ENCODE measurements at places on chromosomes 12 and 14. TPM values are rescaled to one million over a fixed set of nuclear protein-coding genes. Genes with fewer than 3 reads are reported as not detected.

IFNG-AS1 gene
- 0.09 TPM for polyA plus RNA-seq

CCDC175 gene
- polyA plus RNA-seq = 0.42 TPM

KRT74 gene
- polyA plus RNA-seq = not detected

PDE3A gene
- polyA plus RNA-seq = 28.4 TPM

CCDC177 gene
- 0.06 TPM for polyA plus RNA-seq

HOTAIR gene
- polyA plus RNA-seq = 4.1 TPM

ANO2 gene
- polyA plus RNA-seq = 3.7 TPM

UNC79 gene
- 0.84 TPM for polyA plus RNA-seq

SLC38A2 gene
- polyA plus RNA-seq = 278 TPM

OTX2 gene
- polyA plus RNA-seq = not detected

PTCSC3 gene
- 0.47 TPM for polyA plus RNA-seq

- no peak for DNase-seq
Observed at GRCh38 chr12:132761032-132761920, at the start of gene ANKLE2. TSS of gene ANKLE2 (minus strand) at chr12:132761832. CDS start at chr12:132761798, 34 bp downstream.

DNA sequence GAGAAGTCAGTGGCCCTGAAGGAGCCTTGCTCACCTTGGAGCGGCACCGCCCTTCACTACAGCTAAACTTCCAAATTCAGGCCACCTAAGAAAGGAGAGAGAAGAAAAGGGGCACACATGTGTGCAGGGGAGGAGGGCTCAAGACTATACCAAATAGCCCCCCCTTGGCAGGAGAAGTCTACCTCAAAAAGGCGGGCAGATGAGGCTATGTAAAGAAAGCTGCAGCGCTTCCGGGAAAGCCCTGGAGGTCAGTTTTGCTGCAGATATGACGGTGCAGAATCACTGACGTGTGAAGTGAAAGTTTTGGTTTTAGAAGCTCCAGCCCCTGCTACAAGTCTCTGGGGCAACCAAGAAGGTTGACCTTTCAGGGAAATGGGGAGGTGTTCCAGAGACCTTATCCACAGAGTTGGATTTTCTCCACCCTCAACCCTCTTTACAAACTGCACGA lies 48.2 kb upstream of the PNMA1 start:
- no peak for DNase-seq

- no peak for DNase-seq
Observed at GRCh38 chr14:21192875-21193535, 37.1 kb upstream of the OR5AU1 start.

GRCh38 chr12:68638721-68639395 lies 28.2 kb downstream of the RAP1B start:
- no peak for DNase-seq

- DNase-seq = no peak
Observed at GRCh38 chr14:76958980-76959710, 69.4 kb downstream of the IRF2BPL start.

- DNase-seq = no peak
Observed at GRCh38 chr12:33357181-33357580, 82.4 kb downstream of the SYT10 start.

- peak; percentile 51 for DNase-seq
Observed at GRCh38 chr12:124032265-124032886, 59.4 kb downstream of the ZNF664 start.

- no peak for DNase-seq
Observed at GRCh38 chr14:35296545-35296944, 4.4 kb downstream of the PSMA6 start.

DNA sequence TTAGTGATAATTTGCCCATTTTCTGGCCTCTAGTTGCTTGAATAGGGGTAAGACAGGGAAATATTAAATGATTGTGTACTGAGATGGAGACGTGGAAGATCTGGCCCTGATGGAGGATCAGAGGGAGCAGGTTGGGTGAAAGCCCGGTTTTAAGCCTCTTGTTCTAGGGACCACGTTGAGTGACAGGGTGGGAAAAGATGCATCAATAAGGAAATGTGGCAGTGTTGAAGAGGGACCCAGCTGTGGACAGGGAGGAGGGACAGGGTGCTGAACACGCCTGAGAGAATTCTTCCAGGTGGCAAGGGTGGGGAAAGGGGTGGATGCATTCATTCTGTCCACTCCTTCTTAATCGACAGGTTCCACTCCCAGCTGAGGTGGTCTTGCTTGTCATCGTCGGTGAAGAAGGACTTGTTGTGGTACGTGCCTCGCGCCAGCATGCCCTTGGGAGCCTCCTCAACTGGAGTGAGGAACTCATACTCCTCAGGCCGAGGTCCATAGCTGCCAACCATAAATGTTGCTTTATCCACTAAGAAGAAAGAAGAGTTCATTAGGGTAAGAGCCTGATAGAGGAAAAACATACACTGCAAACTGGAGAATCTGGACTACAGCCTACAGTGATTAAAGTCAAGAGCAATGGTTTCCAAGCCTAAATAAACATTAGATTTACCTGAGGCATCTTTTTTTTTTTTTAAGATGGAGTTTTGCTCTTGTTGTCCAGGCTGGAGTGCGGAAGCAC lies 4.0 kb upstream of the ERP27 start:
- DNase-seq = no peak

GRCh38 chr14:75379246-75379929 lies 48.4 kb upstream of the JDP2 start:
- DNase-seq = no peak

DNA sequence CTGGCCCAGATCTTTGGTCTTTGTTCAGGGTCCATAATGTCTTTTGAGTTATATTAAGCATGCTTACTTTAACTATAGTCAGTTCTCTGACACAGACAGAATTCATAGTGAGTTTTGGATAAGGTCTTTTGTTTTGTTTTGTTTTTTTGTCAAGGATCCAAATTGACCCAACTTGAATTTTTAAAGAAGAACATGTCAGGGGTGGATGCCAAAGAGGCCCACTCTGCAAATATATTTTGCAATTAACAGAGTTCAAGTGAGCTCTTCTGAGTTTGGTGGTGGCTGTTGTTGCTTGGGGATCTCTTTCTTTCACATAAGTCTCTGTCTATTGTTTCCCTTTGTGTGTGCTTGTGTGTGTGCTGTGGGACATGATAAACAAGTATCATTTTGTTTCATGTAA lies 34.4 kb upstream of the PMCH start:
- no peak for DNase-seq

DNA sequence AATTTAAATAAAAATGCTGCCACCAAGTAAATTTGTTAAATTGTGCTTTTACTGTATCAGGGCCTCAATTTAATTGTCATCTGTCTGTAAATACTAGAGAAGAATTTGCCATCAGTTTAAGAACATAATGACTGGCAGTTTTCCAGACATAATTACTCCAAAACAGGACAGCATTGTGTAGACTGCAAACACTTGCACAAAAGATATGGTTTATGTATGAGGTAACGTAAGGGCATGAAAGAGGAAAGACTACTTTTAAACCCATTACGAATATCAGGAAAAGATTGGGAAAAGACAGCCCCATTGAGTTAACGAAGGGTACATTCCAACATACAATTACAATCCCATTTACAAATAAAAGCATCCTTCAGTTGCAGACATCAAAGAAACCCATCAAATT lies 59.8 kb upstream of the KRR1 start:
- DNase-seq = no peak

GRCh38 chr12:50120521-50120920 lies 8.5 kb downstream of the COX14 start:
- DNase-seq = no peak

DNA sequence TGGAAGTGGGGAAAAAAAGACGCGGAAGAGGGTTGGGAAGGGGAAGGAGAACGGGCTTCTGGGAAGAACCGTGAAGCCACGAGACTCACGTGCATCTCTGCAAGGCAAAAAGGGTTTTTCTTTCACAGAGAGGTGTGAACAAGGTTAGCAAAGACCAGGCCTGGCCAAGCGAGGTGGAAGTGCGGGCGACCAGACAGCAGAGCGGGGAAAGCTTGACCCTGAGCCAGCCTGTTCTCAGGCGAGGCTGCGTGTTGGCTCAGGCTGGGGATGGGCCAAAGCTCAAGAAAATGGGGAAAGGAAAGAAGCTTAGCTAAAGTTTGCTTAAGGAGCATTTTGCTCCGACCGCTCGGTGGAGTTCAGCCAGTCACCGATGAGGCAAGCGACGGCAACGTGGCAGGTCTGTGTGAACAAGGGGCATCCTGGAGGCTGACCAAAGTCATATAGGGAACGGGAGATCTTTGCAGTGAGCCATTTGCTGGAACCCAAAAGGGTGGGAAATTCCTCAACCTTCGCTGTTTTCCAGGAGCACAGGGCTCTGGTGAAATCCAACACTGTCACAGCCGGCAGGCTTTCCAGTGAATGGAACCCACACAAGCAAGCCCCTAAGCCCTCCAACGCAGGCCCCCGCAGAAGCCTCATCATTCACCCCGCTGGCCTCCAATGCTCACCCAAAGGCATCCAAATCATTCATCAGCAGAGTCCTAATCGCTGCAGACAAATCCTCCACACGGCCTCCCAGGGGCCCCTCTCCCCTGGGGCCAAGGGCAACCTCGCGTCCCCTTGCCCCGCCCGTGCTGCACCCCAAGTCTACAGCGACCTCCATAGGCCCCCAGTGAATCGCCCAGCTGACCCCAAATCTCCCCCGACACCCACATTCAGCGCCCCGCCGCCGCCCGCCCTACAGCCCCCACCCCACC lies 754 bp downstream of the ZNF605 start:
- peak; percentile 35 for DNase-seq

GRCh38 chr14:63039866-63040265 lies 5.4 kb downstream of the KCNH5 start:
- no peak for DNase-seq
